Stimulated activated CD4-positive, alpha-beta T cell treated with anti-CD3 and anti-CD28 coated beads, Interleukin-1b, Interleukin-23, amount 100 ng/mL, for 1 hour (primary cell): ENCODE measurements at places on chromosomes 12 and 14.

DNA sequence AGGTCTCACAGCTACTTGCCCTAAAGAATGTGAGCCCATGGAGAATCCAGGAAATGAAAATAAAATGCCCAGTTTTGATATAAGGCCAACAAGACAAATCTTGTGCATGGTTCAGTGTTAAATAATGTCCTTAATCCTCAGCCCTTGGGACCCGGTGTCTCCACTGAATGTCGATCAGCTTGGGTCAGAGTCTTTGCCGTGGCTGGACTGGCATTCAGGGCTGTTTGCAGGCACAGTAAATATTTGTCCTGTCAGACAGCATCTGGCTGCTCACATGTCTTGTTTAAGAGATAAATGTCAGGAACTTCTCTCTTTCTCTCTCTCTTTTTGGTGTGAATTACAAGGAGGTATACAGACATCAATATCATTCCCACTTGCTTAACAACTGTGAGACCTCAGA, 452.5 kb downstream of the FUT8 start:
- no peak for DNase-seq

DNA sequence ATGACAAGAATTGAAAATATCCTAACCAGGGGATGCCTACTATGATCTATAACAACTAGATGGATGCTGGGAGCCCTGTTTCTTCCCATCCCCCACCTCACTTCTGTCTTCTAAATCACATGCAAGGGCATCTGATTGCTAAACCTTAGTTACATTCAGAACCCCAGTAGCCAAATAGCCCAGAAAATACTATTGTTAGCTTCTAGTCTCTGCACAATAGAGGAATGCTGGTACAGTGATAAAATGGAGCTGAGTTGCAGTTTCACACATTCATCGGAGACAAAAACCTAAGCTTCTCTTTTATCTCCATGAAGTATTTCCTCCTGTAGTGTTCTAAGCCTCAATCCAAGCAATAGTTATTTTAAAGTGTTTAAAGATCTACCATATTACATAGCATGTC, 942.9 kb downstream of the RPS29 start:
- DNase-seq, result no peak

DNA sequence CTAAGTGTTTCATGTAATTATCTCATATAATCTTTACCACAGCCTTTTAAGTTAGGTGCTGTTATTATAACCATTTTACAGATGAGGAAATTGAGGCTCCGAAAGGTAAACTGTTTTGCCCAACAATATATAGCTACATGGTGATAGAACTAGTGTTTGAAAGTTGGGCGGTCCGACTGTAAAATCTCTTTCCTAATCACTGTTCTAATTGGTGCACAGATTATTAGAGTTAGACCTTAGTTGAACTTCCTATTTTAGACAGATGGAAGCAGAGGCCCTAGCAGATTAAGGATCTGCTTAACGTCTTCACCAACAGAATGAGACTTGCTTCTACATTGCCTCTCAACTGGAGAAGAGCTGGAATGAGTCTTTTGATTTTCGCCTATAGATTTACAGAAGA, 30.0 kb upstream of the DUSP6 start:
- DNase-seq, result no peak

DNA sequence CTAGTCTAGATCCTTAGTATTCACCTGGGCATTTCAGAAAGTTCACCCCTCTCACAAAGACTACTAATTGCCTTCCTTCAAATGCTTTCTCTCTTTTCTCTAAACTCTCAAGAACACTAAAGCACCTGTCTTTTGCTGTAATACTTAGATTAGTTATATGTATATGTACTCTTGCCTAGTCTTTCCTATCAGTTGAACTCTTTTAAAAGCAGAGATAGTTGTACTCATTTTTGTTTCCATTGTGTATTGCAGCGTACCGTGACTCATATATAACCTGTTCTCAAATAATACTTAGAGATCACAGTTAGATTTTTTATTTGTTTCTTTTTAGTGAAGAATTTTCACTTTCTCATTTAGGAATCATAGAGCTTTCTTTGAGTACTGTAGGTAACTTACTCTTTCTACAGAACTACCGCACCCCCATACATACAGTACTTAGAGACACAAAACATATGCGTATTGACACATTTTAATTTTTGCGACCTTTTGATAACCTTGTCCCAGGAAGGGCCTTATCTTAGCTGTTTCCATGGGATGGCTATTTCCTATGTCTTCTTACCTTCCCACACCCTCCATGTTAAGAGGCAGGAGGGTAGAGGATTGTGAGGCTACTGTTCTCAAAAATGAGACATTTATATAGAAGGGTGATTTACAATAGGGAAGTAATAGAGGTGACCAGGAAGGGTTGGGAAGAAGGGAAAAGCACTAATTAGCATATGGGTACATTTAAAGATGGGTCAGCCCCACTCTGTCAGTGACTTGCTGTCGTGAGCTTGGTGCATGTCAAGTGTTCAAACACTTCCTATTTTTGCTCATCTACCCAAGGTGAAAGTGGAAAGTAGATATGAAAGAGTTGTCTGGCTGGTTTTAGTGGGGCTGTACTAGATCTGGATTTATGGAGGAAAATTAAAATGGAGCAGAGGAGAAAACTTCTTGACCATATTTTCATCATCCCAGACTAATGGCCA, 74.3 kb downstream of the PLEKHA5 start:
- no peak for DNase-seq

DNA sequence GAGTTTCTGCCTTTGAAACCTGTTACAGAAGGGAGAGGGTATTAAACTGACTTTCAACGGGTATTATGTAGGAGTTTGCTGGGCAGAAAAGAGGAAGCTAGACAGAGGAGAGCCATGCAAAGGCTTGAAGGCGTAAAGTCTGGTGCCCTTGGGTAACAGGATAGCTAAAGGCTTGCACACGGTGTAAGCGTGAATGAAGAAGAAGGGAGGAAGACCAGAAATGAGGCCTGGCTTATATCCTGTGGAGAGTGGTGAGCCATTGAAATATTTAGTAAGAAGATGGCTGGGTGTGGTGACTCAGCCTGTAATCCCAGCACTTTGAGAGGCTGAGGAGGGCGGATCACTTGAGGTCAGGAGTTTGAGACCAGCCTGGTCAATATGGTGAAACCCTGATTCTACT, 22.6 kb downstream of the SUDS3 start:
- no peak for DNase-seq

DNA sequence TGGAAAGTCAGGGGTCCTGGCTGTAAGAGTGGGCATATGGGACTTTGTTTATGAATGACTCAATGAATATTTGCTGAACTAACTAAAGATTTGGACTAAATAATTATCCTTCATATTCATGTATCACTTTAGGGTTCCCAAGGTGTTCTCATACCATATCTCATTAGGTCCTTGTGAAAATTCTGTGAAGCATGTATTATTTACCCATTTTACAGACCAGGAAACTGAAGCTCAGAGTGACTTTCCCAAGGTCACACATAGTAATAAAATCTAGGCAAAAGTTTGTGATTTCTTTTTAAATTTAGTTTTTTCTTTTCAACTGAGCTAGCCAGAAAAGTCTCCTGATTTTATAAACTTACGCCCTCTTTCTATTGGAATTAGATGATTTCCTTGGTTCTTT, 9.4 kb downstream of the PDE1B start:
- no peak for DNase-seq

- no peak for DNase-seq
Observed at GRCh38 chr12:70154087-70154638, 89.1 kb upstream of the CNOT2 start.

DNA sequence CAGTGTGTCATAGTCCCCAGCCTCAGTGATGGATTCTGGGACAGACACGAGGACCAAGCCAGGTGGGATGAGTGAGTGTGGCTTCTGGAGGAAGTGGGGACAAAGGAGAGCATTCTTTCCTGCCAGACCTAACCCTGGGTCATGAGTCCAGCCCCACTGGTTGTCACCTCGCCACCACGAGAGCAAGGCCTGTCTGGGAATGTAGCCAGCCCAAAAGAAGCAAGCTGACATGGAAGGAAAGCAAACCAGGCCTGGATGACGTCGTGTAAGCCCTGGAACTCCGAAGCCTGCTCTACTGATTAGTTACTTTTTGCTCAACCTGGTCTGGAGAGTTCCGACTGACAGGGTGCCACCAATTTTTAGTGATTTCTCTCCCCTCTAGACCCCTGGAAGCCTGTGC, 105.9 kb downstream of the SINHCAF start:
- DNase-seq, result no peak
